CD4-positive, CD25-positive, alpha-beta regulatory T cell (primary cell): ENCODE measurements at places on chromosomes 1 and 21. TPM values are rescaled to one million over a fixed set of nuclear protein-coding genes. Genes with fewer than 3 reads are reported as not detected.

NR0B2 gene
- not detected for polyA plus RNA-seq

DNA sequence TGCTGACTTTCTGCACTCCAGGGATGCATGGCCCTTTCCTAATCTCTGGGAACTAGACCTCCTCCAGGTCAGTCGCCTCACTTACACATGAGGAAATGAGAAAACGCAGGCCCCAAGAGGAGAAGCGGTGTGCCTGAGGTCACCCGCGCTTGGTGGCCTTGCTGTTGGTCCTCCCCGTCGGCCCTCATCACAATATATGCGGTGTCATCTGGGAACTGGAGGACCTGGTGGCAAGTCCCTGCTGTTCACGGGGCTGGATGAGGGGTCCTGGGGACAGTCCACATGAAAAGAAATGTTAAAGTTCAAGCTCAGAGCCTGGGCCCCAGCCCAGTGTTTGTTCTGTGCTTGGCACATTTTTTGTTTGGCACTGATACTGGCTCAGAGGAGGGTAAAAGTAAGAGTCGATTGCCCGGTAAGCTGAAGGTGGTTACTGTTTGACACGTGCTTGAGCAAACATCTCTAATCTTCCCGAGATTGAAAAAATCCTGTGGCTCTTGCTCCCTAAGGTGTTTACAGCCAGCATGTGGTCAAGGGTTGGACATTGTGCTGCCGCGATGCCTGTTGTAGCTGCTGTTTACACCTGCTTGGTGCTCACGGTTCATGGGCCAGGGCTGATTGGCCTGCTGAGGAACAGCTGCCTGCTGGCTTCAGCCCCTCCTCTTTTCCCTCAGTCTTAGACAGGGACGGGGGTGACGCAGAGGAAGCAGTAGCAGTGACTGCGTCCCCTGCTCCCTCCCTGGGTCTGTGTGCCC, 5.2 kb downstream of the COQ8A start:
- H3K36me3 ChIP-seq = peaks cover 5% of the 10 kb centered on the region
- H3K4me3 ChIP-seq = no peak overlapping the region
- no peak overlapping the region for H3K27ac ChIP-seq

TCHHL1 gene
- polyA plus RNA-seq = not detected

GRCh38 chr1:167599957-167600581, 30.0 kb upstream of the RCSD1 start:
- no peak overlapping the region for H3K27ac ChIP-seq
- no peaks in the 10 kb centered on the region for H3K36me3 ChIP-seq
- H3K4me1 ChIP-seq = peaks cover 37% of the 10 kb centered on the region
- DNase-seq = peak; percentile 9
- H3K27me3 ChIP-seq = no peaks in the 10 kb centered on the region

- DNase-seq = no peak
- H3K27me3 ChIP-seq = no peaks in the 10 kb centered on the region
- peaks cover 4% of the 10 kb centered on the region for H3K4me1 ChIP-seq
- no peak overlapping the region for H3K27ac ChIP-seq
- H3K4me3 ChIP-seq = no peak overlapping the region
Observed at GRCh38 chr1:41513383-41513735, 28.9 kb upstream of the EDN2 start.

CELA3B gene
- polyA plus RNA-seq = not detected

DNA sequence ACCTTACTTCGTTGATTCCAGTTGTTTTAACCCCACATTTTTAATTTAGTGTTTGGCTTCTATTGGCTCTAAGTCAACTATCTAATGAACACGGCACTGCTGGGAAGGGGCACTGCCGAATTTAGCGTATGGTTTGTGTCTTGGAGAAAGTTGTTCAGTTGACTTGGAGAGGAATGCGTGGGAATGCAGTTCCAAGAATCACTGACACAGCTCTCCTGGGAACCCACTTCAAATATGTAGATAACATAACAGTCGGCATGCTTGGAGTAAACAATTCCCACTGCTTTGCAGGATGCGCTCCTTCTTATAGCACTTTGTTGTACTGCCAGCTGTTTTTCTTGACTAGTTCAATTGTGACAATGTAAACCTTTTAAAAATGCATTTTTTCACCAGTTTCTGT, 104.3 kb downstream of the RYR2 start:
- peaks cover 2% of the 10 kb centered on the region for H3K27me3 ChIP-seq
- DNase-seq = no peak
- H3K27ac ChIP-seq = no peak overlapping the region
- H3K4me3 ChIP-seq = no peak overlapping the region

GRCh38 chr1:246790364-246790763, 66.2 kb downstream of the SCCPDH start:
- H3K4me3 ChIP-seq = no peak overlapping the region
- H3K27me3 ChIP-seq = no peaks in the 10 kb centered on the region
- no peak overlapping the region for H3K27ac ChIP-seq
- no peaks in the 10 kb centered on the region for H3K36me3 ChIP-seq
- peaks cover 3% of the 10 kb centered on the region for H3K4me1 ChIP-seq
- no peak for DNase-seq

- no peak for DNase-seq
- H3K27ac ChIP-seq = no peak overlapping the region
- H3K4me1 ChIP-seq = no peaks in the 10 kb centered on the region
- H3K4me3 ChIP-seq = no peak overlapping the region
- H3K36me3 ChIP-seq = no peaks in the 10 kb centered on the region
- peaks cover 8% of the 10 kb centered on the region for H3K27me3 ChIP-seq
Observed at GRCh38 chr1:37734629-37735591, 30.0 kb downstream of the EPHA10 start.

GRCh38 chr1:72278461-72278860, 3.9 kb downstream of the NEGR1 start:
- no peak overlapping the region for H3K27ac ChIP-seq
- no peak overlapping the region for H3K4me3 ChIP-seq
- no peaks in the 10 kb centered on the region for H3K36me3 ChIP-seq
- H3K4me1 ChIP-seq = no peaks in the 10 kb centered on the region
- H3K27me3 ChIP-seq = peaks cover 11% of the 10 kb centered on the region

DNA sequence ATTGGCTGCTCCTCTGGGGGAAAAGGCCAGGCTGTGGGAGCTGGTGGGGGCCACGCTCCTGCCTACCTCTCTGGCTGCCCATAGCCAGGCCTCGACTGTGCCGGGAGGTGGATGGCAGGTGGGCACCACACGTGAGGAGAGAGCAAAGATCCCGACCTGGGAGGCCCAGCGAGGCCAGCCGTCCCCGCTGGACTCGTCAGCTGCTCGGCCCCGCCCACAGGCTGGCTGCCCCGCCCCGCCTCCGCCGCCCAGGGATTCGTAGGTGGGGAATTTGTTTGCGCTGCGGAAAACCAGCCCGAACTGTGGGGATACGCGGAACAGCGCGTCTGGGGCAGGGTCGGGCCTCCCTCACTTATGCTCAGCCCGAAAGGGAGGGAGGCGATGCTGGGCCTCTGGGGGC, 31.7 kb downstream of the TP73 start:
- H3K4me3 ChIP-seq = no peak overlapping the region
- H3K36me3 ChIP-seq = no peaks in the 10 kb centered on the region
- no peaks in the 10 kb centered on the region for H3K4me1 ChIP-seq
- DNase-seq = no peak

DNA sequence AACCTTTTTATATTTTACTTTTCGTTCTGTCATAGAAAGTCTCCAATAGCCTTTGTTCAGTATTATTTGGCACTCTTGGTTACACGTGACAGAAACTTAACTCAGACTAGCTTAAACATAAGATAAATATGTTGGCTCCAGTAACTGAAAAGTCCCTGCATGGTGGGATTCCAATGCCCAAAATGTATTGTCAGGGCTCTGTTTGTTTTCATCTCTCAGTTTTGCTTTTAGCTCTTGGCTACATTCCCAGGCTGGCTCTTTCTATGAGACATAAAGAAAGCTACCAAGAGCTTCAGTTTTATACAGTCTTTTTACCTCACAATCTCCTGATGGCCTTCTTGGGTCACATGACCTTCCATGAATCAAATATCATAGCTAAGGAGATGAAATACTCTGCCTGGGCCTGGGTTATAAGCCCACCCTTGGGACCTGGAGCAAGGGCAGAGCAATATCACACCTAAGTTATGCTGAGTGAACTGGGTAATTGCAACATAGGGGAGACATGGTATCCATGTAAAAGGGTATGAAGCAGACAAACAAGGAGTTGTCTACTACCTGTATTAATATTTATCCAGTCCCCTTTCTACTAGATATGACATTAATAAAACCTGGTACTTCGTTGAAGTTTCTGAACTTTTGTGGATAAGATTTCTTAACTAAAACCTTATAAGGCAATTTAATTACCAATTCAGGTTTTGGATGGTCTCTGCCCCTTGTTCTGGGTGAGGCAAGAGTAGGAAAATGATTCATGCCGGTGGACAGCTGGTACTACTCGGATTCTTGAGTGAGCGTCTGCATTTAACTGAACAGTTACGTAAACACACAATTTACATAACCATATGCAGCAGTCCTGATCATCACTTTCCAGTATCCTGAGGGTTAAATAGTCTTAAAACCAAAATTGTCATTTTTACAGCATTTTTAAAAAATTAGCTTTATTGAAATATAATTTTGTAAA, 442.3 kb downstream of the GPATCH2 start:
- no peaks in the 10 kb centered on the region for H3K27me3 ChIP-seq
- H3K4me3 ChIP-seq = no peak overlapping the region
- DNase-seq = no peak
- H3K36me3 ChIP-seq = no peaks in the 10 kb centered on the region

DNA sequence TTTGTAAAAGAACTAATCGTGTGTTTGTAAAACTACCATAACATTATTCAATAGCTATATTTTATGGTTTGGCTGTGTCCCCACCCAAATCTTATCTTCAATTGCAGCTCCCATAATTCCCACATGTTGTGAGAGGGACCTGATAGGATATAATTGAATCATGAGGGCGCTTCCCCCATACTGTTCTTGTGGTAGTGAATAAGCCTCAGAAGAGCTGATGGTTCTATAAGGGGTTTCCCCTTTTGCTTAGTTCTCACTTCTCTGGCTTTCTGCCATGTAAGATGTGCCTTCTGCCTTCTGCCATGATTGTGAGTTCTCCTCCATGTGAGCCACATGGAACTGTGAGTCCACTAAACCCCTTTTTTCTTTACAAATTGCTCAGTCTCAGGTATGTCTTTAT, 1372.3 kb downstream of the AMY1C start:
- no peaks in the 10 kb centered on the region for H3K4me1 ChIP-seq
- H3K27ac ChIP-seq = no peak overlapping the region
- no peak for DNase-seq

GRCh38 chr1:32249831-32250525, 1.1 kb upstream of the LCK start:
- H3K4me1 ChIP-seq = peaks cover 69% of the 10 kb centered on the region
- H3K4me3 ChIP-seq = peak overlapping the region; percentile 99
- no peaks in the 10 kb centered on the region for H3K27me3 ChIP-seq
- DNase-seq = peak; percentile 95
- H3K36me3 ChIP-seq = no peaks in the 10 kb centered on the region
- H3K27ac ChIP-seq = peak overlapping the region; percentile 94

GRCh38 chr1:41576206-41576605, 91.7 kb upstream of the EDN2 start:
- no peaks in the 10 kb centered on the region for H3K27me3 ChIP-seq
- no peak overlapping the region for H3K4me3 ChIP-seq
- peaks cover 5% of the 10 kb centered on the region for H3K4me1 ChIP-seq
- H3K36me3 ChIP-seq = peaks cover 2% of the 10 kb centered on the region
- DNase-seq = no peak

DNA sequence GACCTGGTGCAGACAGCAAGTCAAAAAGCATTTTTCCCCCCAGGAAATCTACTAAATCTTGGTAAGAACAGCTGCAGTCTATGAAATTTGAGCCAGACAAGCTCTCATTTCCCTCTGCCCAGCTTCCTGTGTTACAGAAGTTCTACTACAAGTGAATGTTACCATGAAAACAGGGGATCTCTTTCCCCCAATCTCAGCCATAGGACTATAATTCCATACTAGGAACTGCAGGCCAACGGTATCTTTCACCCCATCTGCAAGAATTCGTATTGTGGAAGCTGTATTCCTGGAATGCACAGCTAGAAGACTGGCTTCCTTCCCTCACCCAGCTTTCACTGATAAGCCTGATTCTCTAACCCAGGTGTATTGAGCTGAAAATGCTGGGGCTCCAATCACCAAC, 1655.4 kb downstream of the BRINP3 start:
- H3K4me1 ChIP-seq = no peaks in the 10 kb centered on the region
- H3K27me3 ChIP-seq = no peaks in the 10 kb centered on the region
- no peaks in the 10 kb centered on the region for H3K36me3 ChIP-seq
- DNase-seq = no peak
- H3K4me3 ChIP-seq = no peak overlapping the region

- H3K27ac ChIP-seq = no peak overlapping the region
- H3K36me3 ChIP-seq = no peaks in the 10 kb centered on the region
- H3K4me3 ChIP-seq = no peak overlapping the region
- no peaks in the 10 kb centered on the region for H3K4me1 ChIP-seq
Observed at GRCh38 chr21:14418920-14419319, 36.0 kb upstream of the HSPA13 start.

DNA sequence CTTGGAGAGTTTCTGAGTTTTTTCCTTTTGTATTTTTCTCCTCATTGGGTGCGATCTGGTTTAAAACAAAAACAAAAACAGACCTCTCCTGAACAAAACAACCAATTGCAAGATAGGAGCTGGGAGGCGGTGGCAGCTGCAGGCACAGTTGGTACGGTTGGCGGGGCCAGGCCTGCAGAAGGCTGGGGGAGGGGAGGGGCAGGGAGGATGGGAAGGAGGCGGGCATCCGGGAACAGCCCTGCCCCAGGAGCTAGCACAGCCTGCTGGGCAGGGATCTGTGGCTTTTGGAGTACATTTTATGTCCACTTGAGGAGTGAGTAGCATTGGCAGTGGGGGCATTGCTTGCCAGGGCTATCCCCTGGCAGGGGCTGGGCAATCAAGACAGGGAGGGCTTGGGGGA, 5.2 kb downstream of the CAPN9 start:
- no peaks in the 10 kb centered on the region for H3K27me3 ChIP-seq
- H3K4me1 ChIP-seq = no peaks in the 10 kb centered on the region
- no peak for DNase-seq
- no peaks in the 10 kb centered on the region for H3K36me3 ChIP-seq
- no peak overlapping the region for H3K4me3 ChIP-seq

DNA sequence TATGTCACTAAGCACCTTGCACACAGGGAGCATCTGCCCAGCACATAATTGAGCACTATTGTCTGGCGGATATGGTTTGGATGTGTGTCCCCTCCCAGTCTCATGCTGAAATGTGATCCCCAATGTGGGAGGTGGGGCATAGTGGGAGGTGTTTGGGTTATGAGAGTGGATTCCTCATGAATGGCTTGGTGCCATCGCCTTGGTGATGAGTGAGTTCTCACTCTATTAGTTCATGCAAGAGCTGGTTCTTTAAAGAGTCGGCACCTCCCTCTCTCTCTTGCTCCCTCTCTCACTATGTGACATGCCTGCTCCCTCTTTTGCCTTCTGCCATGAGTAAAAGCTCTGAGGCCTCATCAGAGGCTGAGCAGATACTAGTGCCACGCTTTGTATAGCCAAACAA, 9.5 kb downstream of the CTSK start:
- peaks cover 22% of the 10 kb centered on the region for H3K36me3 ChIP-seq
- no peak overlapping the region for H3K27ac ChIP-seq
- H3K4me1 ChIP-seq = no peaks in the 10 kb centered on the region

GRCh38 chr1:159936273-159936904, 9.0 kb downstream of the IGSF9 start:
- no peaks in the 10 kb centered on the region for H3K36me3 ChIP-seq
- no peaks in the 10 kb centered on the region for H3K27me3 ChIP-seq
- peak; percentile 73 for DNase-seq
- H3K4me3 ChIP-seq = no peak overlapping the region
- no peak overlapping the region for H3K27ac ChIP-seq

GRCh38 chr21:34984356-34985058, 64.6 kb downstream of the RUNX1 start:
- H3K27me3 ChIP-seq = no peaks in the 10 kb centered on the region
- no peak for DNase-seq
- peak overlapping the region; percentile 71 for H3K4me3 ChIP-seq
- peaks cover 70% of the 10 kb centered on the region for H3K4me1 ChIP-seq
